ENCODE measurements at places on chromosomes 12 and 14.

- DNase-seq = no peak
Measured at GRCh38 chr14:95922080-95922479, 45.4 kb downstream of the TUNAR start.

DNA sequence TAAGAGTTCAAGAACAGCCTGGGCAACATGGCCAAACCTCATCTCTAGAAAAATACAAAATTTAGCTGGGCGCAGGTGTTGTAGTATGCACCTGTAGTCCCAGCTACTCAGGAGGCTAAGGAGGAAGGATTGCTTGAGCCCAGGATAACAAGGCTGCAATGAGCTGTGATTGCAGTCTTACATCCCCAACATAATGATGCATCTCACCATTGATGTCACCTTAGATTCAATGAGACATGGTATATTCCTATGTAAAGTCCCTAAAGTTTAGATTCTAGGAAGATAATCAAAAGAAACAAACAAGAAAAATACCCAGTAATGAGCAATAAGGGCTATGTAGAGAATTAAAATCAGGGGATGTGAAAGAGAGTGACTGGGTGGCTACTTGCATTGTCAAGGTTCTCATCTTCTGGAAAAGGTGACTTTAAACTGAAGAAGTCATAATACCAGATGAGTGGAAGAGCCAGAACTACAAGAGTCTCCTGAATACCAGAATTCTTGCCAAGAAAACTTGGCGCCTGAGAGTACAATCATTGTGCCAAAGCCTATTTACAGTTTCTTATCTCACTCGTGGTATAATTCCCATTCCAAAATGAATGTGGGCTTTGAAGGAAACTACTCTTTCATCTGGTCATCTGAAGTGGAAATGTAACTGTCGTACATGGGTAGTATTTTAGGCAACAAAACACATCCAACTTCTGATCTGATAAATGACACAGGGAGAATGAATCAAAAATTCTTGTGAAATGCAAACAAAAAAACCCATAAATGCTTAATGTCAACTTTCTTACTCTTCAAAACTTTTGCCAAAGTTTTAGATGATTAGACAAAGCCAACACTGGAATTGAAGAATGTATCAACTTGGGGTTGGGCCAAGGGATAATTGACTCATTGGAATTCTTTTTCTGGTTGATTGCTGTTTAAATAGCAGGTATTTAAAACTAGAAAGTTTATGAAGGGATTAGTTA is 81.1 kb upstream of the ST8SIA1 start:
- no peak for DNase-seq

- DNase-seq = no peak
Measured at GRCh38 chr12:77442633-77443032, 377.3 kb upstream of the E2F7 start.

DNA sequence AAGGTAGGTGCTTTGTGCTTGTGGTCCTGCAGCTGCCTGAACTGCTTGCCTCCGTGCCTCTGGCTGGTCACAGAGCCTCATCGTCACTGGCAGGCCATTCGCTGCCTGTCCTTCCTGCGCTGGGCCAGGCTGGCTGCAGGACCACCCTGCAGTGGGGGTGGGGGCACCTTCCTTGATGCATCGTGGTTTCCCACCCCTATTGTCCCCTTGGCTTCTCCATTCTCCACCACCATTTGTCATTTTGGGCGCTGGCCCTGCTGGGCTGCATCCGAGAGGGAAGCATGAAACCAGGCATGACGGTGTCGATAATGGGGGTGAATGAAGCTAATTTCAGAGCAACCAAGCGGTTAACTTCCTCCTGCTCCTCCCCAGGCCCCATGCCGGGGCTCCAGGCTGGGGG is 127.7 kb downstream of the NRXN3 start:
- DNase-seq = no peak

DNA sequence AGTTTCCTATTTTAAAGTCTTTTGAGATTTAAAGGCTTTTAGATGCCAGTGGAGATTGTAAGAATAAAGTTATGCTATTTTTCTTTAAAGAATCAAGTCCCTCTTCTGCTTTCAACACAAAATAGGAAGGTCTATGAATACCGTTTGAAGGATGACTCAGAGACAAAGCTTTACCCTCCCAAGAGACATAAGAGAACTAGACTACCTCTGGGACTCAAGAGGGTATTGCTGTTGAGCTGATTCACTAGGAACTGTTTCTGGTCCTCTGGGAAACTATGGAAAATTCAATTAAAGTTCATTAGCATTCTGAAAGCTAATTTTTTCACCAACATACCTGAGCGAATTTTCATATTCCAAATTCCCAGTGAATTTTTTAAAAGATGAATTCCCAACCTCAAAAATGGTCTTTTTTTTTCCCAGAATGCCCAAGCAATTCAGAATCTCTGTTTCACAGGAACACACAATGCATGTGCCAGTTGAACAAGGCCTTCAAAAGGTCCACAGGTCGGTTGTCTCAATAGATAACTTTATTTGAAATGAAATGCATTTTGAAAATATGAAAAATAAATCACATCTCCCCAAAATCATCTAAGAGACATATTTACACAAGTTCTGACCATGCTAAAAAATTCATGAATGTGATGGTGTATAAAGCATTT is 6.5 kb downstream of the PHLDA1 start:
- DNase-seq = no peak

DNA sequence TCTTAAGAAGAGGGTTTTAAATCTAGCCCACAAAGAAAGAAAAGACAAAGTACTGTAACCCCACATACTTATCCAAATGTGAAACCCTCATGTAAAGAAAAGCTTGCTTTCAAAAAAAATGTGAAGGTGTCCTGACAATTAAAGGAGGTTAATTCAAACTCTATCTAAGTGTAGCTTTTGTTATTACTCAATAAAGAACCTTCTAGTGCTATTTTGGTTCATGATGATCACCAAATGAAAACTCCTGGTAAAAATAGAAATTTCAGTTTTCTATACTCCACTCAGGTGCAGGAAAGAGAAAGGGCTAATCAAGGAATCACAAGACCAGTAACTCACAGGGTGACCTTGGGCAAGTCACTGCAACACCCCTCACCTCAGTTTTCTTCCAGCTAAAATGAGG is 1.6 kb downstream of the STAB2 start:
- no peak for DNase-seq

- DNase-seq = no peak
Measured at GRCh38 chr14:69355607-69356281, 42.4 kb downstream of the ERH start.

DNA sequence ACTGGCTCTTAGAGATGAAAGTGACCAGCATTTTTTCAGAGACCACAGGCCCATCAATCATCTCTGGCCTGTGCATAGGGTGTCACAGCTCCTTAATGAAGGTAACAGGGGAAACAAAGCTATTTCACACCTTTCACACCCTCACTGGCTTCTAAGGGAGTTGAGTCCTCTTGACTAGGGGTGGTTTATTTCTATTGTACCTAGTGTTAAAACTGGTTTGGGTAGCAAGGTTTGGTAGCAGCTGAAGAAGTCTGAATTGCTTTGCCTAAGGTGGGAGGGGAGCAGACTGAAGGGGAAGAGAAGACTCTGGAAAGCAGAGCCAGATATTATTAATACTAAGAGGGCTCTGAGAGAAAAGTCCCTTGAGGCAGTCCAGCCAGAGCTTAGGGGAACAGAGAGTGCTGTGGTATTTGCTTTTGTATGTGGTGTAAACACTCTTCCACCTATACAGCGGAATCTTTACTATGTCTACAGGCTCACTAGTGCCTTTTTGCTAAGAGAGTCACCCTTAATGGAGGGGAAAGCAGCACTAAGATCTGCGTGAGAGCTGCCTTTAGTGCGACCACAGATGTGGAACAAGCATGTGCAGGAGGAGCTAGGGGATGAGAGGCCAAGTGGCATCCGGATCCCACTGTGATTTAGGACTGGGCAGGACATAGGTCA is 95.8 kb downstream of the STXBP6 start:
- no peak for DNase-seq

GRCh38 chr14:83006121-83006670 is 1472.5 kb upstream of the SEL1L start:
- no peak for DNase-seq

All from stimulated activated CD4-positive, alpha-beta T cell treated with anti-CD3 and anti-CD28 coated beads, Interleukin-12 subunit alpha, Interleukin-12 subunit beta, amount 100 ng/mL, for 24 hours (primary cell).